Lower leg skin (tissue), 4 donors: ENCODE measurements at places on chromosomes 4 and X.

GRCh38 chr4:157076578-157076947 is 613 bp downstream of the GLRB start:
- no peak for DNase-seq

GRCh38 chrX:53481816-53482465 is 47.8 kb upstream of the HSD17B10 start:
- no peak for DNase-seq

DNA sequence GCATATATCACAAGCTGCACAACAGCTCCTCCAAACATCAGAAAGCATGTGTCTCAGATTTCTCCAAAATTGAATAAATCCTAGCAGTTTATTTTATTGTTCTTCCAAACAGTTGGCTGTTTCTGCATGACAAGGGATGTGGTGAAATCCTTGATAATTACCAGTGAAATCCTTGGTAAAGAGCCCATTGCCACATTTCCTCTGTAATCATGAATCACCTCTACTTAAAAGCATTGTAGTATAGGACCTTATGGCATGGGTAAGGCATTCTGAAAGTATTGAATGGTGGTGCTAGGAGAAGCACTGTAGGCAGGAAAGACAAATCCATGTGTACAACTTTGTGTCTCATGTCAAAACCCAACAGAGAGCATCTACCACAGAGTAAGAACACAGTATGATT is 135.8 kb upstream of the NDST3 start:
- DNase-seq = no peak

DNA sequence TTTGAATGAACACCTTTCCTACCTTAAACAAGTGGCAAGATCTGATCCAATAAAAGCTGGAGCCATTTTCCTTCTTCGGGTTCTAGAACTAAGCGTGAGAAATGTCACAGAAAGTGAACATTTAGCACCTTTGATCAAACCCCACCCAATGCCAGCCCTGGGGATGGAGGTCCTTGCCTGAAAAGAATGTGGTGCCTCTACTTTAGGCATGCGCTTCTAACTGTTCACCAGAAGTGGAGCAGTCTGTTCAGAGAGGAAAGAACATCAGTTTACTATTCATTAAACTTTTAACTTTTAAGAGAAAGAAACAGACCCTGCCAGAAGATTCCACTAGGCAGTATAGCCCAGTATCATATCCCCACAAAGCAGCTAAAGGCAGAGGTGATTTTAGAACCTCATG is 75.9 kb downstream of the INTS12 start:
- no peak for DNase-seq

DNA sequence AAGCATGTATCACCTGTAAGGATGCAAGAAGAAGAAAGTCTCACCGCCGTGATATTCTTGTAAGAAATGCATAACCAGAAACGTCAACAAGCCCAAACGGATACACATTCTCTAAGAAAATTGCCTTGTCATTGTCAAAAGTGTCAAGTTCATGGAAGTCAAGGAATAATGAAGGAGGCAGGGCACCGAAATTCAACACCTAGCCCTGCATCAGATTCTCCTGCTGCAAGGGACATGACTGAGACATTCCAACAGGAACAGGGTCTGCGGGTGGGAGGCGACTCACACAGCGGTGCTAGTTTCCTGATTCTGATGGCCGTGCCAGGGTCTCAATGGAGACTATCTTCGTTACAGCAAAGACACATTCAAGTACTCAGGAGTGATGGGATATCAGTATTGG is 26.7 kb downstream of the IRF2 start:
- DNase-seq = no peak
